CD4-positive, alpha-beta T cell treated with Interleukin-6 for 4 hours (primary cell): ENCODE measurements at places on chromosomes 7 and 10.

DNA sequence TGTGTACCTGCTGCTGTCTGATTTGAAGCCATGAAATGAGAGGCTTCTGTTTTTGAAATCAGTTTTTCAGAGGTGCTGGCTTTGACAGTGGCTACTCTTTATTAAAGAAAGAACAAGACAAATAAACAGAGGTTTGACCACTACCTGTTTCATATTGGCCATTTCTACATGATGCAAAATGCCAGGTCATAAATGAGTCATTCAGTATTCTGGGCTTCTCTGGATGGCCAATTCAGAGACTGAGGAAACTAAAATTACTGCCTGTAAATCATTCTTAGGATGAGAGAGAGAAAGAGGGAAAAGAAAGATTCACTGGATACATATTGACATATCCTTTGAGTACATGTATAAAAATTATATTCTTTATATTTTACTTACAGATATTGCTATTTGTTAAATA, 303.3 kb upstream of the ETV1 start:
- no peak for DNase-seq

DNA sequence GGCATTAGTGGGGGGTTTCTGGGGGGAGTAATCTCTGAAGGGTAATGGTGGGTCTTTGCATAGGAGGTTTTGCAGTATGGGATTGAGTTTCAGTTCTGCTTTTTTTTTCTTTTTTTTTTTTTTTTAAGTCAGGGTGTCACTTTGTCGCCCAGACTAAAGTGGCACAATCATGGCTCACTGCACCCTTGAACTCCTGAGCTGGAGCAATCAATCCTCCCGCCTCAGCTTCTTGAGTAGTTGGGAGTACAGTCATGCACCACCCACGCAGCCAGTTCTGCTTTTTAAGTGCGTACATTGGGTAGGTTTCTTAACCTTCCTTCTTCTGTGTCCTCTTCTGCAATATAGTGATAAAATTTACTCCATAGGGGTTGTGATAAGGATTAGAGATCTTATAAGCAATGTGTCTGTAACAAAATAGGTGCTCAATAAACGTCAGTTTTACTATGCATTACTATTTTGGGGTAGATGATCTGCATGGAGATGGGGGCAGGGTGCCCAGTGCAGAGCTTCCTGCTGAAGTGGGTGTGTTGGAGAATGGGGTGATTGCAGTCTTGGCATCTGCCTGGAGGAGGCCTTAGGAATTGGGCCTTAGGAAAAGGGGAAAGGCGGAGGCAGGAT, 9.6 kb downstream of the KAZALD1 start:
- no peak for DNase-seq

DNA sequence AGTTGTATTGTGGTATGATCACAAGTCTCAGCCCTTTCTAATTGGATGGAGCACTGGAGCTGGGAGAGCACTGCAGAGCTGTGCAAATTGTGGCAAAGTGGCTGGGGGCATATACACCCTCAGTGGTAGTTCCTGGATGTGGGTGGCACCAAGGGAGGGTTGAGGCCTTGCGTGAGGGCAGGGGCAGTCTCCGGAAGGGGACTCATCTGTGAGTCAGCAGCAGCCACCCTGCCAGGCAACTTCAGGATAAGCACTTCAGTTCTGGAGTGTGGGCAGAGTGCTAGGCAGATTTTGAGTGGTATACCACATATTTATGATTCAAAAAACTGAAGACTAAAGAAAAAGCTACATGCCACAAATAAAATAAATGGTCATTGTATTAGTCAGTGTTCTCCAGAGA, 210.5 kb downstream of the ETV1 start:
- DNase-seq: peak; percentile 2

DNA sequence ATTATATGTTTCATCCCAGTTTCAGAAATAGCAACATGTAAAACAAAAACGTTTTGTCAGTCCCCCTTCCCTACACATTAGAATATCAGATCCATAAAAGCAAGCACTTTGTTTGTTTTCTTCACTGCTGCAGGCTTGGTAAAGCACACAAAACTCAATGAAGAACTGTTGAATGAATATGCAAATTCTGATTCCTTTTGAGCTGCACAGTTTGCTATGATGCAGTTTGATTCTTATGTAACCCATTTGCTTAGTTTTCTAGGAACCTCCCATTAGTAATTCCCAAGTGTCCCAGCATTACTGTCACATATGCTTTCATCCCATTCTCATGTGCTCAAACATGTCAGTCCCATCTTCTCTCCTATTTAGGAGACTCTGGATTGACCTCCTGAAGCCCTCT, 26.1 kb upstream of the CHCHD3 start:
- DNase-seq: no peak

DNA sequence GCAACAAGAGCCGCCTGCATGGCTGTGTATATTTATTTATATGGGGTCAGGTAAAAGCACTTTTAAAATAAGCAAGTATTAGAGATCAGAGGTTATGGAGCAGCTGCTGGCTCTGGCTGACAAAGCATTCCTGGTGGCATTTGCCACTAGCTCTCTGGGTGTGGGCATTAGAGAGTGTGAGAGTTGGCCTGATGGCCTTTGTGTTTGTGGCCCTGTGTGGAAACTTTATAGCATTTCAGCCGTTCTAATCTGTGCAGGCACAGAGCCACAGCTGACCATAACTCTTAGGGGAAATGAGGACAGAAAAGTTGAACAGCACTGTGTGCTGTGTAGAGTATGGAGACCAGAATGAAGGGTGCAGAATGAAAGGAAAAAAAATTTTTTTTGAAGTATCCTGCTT, 118.9 kb downstream of the AUTS2 start:
- no peak for DNase-seq

GRCh38 chr10:82768040-82768439, 893.0 kb downstream of the NRG3 start:
- DNase-seq: no peak

DNA sequence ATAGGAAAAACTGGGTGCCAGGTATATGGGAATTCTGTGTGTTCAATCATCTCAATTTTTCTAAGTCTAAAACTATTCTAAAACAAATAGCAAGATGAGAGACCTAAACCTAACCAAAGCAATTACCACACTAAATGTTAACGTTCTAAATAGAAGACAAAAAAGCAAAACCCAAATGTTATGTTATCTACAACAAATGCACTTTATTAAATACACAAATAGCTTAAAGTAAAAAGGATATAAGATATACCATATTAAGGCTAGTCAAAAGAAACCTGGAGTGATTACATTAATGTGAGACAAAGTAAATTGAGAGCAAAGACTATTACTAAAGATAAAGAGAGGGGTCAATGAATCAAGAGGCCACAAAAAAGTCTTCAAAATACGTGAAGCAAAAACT, 81.4 kb downstream of the LARP4B start:
- DNase-seq: no peak

DNA sequence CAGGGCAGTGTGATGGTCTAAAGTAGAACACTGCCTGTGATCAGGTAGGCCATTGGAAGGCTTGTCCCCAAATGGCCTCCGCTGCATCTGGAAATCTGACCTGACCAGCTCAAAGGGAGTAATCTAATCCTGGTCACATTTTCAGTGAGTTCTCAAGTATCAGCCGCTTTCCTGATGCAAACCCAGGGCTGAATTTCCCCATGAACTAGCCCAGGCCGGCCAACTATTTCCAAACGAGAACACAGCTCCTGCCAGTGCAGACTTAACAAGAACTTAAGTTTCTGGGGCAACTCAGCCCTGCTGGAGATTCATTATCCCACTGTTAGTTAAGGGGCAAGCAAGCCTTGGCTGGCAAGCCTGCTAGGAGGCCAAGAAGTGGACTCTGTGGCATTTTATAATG, 59.6 kb upstream of the FAM180A start:
- DNase-seq: no peak

- DNase-seq: no peak
These were observed 8.0 kb upstream of the EPHA1 start for GRCh38 chr7:143416565-143417149.

- DNase-seq: no peak
These were observed 45.7 kb downstream of the DYNC1I1 start for GRCh38 chr7:95817866-95818640.

DNA sequence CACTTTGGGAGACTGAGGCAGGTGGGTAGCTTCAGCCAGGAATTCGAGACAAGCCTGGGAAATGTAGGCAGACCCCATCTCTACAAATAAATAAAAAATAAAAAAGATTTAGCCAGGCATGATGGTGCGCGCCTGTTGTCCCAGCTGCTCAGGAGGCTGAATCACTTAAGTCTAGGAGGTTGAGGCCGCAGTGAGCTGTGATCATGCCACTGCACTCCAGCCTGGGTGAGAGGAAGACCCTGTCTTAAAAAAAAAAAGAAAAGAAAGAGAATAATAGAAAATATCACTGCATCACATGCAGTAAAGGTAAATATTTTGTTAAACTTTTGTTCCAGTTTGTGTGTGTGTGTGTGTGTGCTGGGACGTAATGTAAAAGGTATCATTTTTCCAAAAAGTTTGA, 3.0 kb downstream of the STRIP2 start:
- no peak for DNase-seq

- peak; percentile 3 for DNase-seq
These were observed 6.0 kb upstream of the REEP3 start for GRCh38 chr10:63515002-63515763.

DNA sequence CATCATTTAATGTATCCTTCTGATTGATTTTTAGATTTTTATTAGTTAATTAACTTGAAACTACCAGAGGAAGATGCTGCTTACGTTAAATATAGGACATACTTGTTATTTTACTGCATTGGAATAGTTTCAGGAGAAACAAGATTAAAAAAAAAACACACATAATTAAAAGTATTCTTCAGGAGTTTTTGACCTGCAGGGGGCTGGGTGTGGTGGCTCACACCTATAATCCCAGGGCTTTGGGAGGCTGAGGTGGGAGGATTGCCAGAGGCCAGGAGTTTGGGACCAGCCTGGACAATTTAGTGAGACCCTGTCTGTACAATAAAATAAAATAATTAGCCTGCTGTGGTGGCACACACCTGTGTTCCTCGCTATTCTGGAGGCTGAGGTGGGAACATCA, 10.7 kb downstream of the CBLL1 start:
- no peak for DNase-seq

DNA sequence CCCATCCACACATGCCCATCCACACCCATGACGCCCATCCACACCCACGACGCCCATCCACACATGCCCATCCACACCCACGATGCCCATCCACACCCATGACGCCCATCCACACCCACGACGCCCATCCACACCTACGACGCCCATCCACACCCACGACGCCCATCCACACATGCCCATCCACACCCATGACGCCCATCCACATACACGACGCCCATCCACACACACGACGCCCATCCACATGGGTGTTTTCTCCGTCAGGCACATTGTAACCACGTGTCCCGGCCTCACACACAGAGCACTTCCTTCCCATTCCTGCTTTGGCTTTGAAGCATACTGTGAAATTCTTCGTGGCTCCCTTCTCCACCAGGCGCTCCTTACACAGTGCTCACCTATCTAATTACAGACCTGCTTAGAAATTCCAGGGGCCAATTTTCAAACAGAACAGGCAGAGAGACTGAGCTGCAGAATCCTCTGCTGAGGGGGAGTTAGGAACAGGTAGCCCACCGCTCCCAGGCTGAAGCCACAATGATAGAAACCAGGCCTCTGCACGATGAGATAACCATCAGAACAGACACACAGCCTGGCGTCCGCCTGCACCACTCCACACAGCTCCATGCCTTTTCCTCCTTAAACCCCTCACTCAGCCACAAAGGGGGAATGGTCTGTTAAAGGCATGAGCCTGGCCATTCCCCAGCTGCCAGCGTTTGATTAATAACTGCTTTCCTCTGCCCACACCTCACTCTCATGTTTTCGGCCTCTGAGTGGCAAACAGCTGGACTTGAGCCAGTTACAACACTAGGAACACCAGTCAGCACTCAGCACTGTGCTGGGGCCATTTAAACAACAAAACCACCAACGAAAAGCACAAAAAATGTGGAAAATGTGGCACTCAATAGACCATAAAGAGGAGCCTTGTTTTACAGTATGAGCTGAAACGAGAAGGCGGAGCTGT, 501.6 kb downstream of the PTPRN2 start:
- DNase-seq: no peak

DNA sequence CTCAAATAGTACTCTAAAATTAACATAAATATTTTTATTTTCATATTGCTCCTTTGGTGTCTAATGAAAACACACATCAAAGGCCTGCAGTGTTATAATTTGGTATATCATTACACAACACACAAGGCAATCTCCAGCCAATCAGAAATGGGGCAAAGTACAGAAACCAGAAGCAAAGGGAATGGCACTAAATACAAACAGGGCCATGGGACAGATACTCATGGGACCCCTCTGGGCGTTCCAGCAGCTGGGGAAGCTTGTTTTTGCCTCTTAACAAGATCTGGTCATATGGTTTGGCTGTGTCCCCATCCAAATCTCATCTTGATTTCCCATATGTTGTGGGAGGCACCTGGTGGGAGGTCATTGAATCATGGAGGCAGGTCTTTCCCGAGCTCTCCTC, 551.8 kb upstream of the NRP1 start:
- no peak for DNase-seq

DNA sequence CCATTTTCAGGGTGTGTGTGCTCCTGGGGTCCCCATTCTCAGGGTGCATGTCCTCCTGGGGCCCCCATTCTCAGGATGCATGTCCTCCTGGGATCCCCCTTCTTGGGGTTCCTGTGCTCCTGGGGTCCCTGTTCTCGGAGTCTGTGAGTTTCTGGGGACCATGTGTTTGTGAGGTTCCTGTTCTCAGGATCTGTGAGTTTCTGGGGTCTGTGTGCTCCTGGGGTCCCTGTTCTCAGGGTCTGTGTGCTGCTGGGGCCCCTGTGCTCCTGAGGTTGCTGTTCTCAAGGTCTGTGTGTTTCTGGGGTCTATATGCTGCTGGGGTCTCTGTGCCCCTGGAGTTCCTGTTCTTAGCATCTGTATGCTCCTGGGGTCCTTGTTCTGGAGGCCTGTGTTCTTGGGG, 425.5 kb downstream of the GLRX3 start:
- DNase-seq: no peak

DNA sequence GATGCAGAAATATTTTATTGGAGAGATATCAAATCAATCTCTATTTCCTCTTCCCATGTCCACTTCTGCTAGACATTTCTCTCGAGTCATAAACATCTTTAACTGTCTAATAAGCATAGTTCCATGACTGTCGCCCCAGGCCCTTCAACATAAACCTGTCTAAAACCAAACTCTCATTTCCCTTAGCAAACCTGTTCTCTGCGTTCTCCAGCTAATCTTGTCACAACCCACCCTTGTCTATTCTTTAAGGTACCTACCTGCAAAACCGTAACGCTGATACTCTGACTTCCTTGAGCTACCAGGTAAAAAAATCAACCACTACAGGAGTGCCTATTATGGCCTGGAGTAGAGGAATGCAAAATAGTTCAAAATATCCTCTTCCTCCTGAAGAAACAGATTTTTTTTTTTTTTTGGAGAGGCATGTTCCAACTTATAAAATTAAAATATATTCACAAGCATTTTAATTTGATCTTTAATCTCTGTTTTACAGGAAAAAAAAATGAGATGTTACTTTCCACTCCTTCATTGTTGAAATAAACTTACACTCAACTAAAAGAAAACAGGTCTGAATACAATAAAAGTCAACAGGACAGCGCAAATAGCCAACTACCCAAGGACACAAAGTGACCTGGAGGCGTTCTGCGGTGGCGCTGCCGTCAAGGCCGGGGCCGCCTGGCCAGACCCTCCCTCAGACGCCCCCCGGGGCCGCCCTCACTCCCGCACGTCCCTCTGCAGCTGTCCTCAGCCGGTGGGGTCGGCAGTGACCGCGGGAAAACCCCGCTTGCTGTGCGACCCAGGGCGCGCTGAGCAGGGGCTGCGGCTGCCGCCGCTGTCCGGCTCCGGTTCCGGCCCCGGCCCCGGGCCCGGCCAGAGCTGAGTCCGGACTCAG, 765 bp downstream of the SLC25A40 start:
- DNase-seq: no peak
